ENCODE measurements at places on chromosomes 6 and 20.

GRCh38 chr20:19789446-19789845 lies 31.4 kb downstream of the RIN2 start:
- DNase-seq, result no peak

DNA sequence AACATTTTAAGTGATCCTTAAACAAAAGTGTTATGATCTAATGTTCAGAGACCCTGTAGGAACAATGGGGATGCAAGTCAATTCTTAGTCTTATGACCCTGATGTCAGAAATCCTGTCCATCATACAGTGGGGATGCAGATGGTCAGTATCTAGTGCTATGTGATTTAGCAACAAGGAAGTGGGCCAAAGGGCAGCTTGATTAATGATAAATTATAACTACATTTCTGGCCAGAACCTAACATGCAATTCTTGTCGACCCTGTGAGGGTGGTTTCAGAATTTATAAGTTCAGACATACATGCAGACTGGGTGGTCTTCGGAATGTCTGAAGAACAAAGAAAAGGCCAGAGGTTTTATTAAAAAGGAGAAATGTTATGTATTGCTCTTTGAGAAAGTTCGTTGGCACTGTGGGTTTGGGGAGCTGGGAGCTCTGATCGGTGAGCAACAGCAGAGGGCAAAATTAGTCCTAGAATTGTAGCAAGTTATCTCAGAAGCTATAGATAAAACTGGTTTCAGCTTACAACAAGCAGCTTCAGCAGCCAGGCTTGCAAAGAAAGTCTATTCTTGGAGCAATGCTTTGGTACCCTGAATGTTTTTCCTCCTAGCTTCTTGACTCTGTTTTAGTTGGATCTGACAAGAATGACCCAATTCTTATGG lies 50.8 kb downstream of the RPF2 start:
- peak; percentile 7 for DNase-seq

DNA sequence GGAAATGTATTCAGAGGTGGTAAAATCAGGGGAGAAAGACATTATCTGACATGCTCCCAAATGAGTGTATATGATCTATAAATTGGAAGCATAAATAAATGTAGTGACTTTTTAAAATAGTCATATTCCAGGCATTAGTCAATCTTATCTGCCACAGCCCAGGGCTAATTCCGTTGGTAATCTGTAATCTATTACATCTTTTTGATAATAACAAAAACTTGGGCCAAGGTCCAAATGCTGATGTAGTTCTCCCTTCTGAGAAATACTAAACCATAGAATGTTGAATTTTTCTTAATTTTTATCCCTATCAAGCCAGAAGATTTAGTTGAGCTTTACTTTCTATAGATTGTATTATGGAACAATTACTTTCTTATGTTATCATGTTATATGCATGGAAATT lies 1279.8 kb downstream of the EPHA7 start:
- peak; percentile 1 for DNase-seq

DNA sequence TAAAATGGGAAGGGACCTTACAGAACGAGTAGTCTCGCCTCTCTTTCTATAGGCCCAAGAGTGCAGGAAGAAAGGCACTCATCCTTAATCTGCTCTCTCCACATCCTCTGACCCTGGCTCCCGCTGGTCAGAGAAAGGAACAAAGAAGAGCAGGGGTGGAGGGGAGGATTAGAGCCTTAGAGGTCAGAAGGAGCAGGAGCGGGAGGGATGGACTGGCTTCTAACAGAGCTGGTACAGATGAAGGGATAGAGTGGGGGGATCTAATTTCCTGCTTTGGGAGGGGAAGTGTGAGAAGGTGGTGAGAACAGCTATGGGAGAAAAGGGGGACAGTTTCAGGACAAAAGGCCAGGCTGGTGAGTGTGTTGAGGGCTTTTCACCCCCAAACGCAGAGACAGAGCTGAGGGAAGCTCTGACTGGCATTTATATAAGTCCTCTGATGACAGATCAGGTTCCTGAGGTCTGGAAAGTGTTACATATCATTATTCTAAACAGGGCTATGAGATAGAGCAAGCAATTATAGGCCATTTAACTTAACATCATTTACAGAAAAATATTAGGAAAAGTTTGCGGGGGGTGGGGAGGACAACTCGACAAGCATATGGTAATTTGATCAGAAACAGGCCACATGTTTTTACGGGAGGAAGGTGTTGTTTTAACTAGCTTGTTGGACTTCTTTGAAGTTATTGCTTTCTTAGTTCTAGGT lies 111.1 kb downstream of the FOXC1 start:
- DNase-seq, result no peak

DNA sequence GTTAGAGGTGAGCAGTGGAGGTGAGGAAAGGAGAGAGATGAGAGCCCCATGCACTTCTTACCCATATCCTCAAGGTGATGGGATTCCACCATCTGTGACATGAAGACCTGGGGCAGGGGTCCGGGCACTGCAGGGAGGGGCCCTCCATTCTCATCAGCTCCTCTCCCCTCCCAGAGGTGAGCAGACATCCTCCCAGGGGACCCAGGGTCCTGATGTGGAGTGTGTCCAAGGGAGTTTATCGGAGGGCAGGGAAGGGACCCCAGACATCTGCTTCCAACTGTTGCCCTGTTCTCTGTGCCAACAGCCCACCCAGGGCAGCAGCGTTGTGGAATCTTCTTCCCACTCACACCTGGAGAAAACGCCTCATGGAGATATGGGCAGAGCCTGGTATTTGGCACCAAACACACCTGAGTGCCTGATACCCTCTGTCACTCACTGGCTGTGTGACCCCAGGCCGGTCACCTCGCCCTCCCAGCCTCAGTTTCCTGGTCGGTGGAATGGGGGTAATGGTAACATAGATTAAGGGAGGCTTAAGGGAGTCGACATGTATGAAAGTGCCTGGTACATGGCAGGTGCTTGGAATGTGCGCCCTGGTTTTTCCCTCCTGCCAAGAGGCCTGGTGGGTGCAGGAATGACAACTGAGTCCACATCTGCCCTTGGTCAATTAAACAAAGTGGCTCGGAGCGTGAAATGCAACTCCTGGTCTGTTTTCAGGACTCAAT lies 227.9 kb downstream of the PREX1 start:
- DNase-seq, result no peak

DNA sequence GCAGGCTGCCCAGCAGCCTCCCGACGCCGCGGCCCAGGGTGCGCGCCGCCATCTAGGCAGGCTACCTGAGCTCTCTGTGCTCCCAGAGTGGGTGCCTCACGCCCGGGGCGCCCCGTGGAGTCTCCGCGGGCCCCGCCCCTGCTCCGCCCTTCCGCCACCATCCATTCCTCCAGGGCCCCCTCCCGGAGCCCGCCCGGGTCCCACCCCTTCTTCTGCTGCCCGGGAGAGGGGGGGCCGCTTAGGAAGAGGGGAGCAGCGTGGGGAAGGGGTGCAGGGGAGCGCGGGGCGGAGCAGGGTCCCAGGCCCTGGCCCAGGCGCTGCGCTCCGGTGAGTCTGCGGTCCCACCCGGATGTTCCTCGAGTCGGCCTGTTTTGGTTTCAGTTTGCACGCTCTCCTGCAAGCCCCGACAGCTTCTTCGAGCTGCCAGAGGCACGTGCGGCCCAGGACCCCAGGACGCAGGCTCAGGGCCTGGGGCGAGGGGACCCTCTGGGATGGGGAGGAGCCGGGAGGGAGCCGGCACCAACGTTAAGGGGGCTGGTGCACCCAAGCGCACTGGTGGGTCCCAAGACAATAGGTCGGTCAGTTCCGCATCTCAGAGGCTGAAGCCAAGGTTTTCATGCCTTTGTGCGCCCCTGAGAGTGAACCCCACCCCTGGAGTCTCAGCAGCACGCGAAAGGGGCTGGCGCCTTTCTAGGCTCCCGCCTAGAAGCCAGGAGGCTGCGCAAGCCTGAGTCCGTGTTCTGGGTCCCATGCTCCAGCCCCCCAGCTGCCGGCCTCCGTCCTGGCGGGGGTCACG lies at the start of gene ACSS1:
TSS of gene ACSS1 (minus strand) at position 89 of the 796 bp plus-strand sequence. CDS start at position 52, 37 bp downstream.
- no peak for DNase-seq

DNA sequence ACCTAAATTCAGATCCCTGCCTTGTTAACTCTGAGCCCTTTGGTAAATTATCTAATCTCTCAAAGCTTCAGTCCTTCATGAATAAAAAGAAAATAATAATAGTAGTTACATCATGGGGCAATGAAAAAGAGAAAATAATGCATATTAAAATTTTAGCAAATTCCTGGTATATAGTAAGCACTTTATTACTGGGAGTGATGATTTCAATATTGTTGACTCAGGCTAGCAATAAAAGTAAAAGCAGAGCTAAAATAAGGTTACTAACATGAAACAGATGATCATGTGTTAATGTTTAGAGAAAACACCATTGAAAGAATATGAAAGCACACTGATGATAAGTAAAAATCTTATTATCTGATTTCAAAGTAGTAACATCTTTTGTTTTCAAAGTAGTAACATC lies 13.6 kb downstream of the GINS1 start:
- no peak for DNase-seq

DNA sequence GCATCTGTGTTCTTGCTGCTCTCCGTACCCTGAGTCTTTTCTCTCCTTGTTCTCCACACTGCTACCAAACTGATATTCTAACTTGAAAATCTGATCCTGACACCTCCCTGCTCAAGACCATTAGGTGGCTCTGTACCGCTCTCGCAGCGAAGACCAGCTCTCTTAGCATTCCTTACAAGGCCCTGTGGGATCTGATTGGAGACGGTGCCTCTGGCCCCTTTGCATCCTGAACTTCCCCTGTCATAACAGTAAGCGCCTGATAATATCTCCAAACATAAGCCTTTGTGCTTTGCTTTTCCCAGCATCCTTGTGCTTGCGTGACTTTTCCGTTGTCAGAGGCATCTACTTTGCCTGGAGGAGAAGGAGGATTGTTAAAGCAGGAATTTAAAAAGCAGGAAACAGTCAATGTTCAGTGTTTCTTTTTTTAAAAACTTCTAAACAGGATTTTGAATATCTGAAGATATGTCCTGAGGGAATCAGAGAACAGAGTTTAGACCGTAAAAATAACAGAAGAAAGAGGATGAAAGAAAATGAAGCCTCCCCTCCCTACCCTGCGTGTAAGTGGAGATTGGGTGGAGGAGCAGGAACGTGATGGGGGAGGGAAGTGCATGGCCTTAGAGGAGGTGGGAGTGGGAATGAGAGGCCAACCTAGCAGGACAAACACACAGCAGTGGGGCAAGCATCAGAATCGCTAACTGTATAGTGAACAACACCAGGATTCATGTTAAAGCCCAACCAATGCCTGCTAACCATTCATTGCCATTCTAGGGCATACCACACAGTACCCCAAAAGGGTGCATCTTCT lies 89.2 kb upstream of the STMND1 start:
- DNase-seq, result no peak

DNA sequence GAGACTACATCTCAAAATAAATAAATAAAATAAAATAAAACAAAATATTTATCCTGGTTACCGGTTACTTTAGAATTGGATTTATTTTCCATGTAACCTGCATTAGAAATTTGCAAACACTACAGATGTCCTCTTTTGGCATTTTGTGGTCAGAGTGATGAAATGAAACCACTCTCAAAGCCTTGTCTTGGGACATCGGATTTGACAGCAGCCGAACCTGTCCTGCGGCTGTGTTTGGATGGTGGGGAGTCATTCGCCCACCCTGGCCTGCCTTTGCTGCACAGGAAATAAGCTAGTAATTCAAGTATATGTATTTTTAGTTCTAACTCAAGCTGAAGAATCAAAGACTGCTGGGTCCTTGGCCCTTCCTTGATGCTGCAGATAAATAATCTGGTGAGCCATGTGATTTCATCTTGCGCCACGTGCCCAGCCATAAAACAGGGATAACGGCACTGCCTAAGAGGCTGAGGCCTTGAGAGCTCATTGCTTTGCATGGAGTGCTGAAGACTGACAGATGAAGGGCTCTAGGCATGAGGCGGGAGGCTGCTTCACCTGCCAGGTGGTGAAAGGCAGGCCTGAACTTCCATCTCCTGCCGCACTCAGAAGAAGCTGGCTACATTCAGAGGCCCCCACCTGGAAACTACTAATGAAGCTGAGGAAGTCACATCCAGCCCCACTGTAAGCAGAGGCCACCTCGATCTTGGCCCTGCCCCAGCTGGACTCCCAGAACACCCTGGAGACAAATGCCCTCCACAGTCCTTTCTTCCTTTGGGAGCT lies 76.9 kb downstream of the NOL4L start:
- DNase-seq, result no peak

DNA sequence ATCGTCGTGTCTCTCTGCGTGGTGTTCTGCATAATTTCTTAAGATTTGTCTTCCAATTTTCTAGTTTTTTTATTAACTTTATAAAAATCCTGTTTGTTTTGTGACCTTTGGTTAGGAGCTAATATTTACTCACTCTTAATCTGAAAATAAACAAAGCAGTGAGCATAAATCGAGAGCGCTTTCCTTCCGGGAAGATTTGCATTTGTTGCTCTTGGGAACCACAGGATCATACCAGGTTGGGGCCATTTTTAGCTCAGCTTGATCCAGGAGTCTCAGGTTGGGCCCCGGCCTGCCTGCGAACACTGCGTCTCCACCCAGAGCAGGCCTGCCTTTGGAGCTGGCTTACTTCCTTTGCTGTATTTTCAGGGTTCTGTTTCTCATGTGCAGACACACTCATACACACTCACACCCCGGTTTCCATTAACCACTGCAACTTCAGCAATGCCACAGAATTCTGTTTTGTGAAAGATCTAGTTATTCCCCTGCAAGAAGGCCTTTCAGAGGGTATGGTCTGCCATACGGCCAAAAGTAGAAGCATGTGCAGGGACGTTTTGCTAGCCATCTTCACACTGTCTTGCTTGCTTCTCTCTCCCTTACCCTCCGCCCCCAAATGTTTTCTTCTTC lies 17.3 kb downstream of the BPHL start:
- DNase-seq, result no peak

DNA sequence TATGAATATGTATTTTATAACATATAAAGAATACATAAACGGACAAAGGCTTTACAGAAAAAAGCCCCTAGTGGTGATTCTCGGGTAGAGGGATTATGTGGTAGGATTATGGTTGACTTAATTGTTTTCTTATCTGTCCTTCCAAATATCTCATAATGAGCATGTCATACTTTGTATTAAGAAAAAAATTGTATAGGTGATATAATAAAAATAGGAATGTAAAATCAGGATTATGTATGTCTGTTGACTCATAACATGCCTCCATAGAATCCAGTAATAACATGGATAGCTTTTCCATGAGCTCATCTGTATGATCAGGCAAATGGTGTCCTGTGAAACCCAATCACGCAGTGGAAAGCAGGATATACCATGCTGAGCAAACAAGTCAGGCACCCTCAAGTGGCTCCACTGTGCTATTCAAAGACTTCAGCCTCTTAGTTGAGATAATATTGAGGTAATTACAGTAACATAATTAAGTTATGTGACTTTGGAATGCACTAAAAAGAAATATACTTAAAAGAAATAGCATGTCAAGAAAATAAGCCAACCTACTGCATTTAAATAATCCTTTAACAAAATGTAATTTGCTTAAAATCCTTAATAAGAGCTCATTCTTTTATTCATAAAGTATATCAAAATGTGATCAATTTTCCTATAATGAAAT lies 39.6 kb upstream of the PRELID3B start:
- peak; percentile 80 for DNase-seq

DNA sequence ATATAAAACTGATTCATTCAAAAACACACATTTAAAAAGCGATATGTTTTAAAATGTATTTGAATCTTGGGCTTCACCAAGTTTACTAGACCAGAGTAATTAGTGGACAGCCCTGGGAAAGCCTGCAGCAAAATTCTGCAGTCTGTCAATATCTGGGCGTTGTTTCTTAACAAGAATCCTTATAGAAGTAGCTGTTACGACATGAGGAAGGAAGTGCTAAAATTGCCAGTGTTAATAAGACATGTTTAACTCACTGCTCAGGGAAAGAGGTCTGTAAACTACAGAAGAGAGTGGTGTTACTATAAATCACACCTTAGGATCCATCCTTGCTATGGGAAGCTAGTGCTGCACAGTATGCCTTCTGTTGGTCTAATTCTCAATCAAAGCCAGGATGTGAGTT lies 120.6 kb downstream of the TBX18 start:
- DNase-seq, result no peak
